Progenitor cell of endocrine pancreas (in vitro differentiated cells): ENCODE measurements at places on chromosomes 3 and 15.

GRCh38 chr3:127214975-127215374 lies 22.0 kb downstream of the PRR23E start:
- no peak for DNase-seq

- DNase-seq: no peak
Measured at GRCh38 chr3:177725165-177725564, 527.9 kb upstream of the TBL1XR1 start.

- DNase-seq: no peak
Measured at GRCh38 chr3:155356594-155357370, 63.3 kb upstream of the STRIT1 start.

DNA sequence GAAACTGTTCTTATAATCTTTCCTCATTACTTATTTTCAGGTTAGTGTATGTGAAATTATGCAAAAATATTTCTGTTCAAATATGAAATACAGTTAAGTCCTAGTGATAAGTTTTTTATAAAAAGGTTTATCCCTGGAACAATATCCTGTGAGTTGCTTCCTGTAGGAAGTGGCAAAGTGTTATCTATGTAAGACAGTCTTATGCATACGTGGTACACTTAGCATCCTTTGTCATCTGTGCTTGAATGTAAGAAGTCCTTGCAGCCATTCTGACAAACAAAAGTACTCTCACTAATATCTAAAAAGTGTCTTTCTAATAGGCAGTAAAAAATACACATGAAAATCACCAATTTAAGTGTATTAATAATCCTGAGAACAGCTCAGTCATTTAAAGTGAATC lies 372.5 kb upstream of the BCHE start:
- DNase-seq: no peak

DNA sequence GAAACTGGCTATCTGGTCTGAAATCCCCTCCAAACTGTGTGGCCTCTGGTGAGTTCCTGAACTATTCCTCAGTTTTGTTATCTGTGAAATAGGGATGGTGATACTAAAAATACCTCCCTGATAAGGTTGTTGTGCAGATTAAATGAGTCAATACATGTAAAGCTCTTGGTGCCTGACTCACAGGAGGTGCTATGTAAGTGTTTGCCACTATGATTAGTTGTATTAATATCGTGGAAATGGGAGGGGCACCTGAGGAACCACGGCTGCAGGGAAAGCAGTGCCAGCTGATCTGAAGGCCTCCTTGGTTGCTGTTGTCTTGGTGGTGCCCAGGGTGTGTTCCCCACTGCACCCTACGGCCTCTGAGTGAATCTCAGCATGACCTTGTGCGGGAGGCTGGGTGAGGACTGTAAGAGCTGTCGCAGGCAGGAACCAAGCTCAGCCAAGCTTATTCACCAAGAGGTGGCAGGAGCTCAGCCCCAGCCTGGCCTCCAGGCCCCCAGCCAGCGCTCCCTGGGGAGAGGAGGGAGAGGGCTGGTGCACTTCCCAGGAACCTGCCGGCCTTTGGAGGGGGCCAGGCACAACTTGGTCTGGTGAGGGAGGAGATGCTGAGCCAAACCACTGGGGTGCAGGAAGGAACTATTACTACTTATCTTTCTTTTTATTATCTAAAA lies 44.8 kb upstream of the CCDC174 start:
- DNase-seq: no peak
